Central memory CD4-positive, alpha-beta T cell (primary cell): ENCODE measurements at places on chromosomes 4 and X.

GRCh38 chr4:80309294-80310004, 26.1 kb upstream of the CFAP299 start:
- no peak for DNase-seq

DNA sequence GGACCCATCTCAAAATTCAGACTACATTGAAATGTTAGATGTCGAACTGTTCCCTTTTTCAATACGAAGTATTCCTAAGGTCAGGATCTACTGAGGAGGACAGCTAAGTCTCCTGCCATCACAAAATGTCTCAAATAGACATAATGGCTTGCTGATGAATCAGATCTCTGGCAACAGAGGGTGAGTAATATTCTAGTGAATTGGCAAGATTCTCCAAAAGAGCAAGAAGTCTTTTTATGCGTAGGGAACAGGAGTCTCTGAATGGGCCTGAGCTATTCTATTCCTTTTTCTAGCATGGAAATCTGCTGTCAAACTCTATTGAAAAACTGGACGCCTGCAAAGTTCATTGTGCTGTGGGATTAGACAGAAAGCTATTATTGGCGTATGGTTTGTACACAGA, 145.4 kb downstream of the FNIP2 start:
- no peak for DNase-seq

DNA sequence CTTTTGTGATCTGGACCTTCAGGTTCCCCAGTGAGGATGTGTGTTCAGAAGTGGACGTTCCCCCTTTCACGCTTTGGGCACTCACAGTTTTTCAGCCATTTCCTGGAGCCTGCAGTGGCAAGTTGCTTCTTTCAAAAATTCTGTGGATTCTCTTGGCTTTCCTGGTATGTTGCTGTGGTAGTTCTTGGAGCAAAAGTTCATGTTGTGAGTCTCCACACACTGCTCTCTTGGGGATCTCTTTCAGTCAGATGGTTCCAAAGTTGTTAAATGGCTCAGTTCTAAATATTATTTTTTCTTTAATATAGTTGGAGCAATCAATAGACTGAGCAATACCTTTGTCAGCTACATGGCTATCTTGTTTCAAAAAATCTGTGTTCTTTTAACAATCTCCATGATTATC, 28.5 kb upstream of the BANK1 start:
- no peak for DNase-seq

- DNase-seq, result no peak
Measured at GRCh38 chr4:38512840-38513239, 151.2 kb upstream of the KLF3 start.

- DNase-seq, result peak; percentile 81
Measured at GRCh38 chrX:151393514-151393913, 3.5 kb upstream of the VMA21 start.
